M059J (cell line): ENCODE measurements at places on chromosomes 16 and 17. TPM values are rescaled to one million over a fixed set of nuclear protein-coding genes. Genes with fewer than 3 reads are reported as not detected.

The HNF1B gene
- total RNA-seq = not detected in 2 replicates

The TEKT1 gene
- total RNA-seq = not detected in 2 replicates

The CXCL16 gene
- total RNA-seq = 2.9 and 5.5 TPM in 2 replicates

DNA sequence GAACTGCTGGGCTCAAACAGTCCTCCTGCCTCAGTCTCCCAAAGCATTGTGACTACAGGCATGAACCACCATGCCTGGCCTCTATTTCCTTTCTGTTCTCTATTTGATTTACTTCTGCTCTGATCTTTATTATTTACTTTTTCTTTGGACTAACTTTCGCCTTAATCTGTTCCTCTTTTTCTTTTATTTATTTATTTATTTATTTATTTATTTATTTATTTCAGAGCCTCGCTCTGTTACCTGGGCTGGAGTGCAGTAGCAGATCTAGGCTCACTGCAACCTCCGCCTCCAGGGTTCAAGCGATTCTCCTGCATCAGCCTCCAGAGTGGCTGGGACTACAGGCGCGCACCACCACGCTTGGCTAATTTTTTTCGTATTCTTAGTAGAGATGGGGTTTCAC, 1158.3 kb upstream of the GOT2 start:
- no peak for DNase-seq

GRCh38 chr16:4214215-4214621, 27.7 kb downstream of the SRL start:
- DNase-seq = peak; percentile 94

- no peak for DNase-seq
Observed at GRCh38 chr17:68197997-68198930, 49.6 kb upstream of the AMZ2 start.

GRCh38 chr17:42679492-42680330, 1.9 kb downstream of the CCR10 start:
- peak; percentile 66 for DNase-seq

- peak; percentile 56 for DNase-seq
Observed at GRCh38 chr17:17570140-17570797, 21.2 kb downstream of the PEMT start.

The IQCK gene
- 6.9 and 9.7 TPM in 2 replicates for total RNA-seq

The PDP2 gene
- total RNA-seq = 4.2 and 15.1 TPM in 2 replicates

GRCh38 chr17:9009737-9010136, 11.6 kb upstream of the NTN1 start:
- no peak for DNase-seq

The RCVRN gene
- total RNA-seq = not detected in 2 replicates

GRCh38 chr17:3695129-3695722, 729 bp downstream of the P2RX5 start:
- DNase-seq = peak; percentile 43

DNA sequence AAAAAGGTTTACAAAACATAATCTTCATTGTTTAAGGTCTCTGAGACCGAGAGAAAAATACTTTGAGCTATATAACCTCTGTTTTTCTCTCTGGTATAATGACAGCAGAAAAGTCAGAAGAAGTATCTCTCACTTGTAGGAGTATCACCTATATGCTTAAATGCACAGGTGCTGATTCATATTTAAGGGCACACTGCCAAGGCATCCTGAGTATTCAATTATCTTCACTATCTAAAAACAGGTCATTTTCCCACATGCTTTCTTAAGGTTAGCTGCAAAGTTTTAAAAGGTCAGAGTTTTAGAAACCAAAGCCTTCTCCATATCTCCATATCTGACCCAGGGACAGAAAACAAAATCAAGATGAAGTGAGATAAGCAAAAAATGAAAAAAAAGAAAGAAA, 99.3 kb upstream of the C17orf78 start:
- peak; percentile 32 for DNase-seq

The TAC4 gene
- total RNA-seq = not detected in 2 replicates

DNA sequence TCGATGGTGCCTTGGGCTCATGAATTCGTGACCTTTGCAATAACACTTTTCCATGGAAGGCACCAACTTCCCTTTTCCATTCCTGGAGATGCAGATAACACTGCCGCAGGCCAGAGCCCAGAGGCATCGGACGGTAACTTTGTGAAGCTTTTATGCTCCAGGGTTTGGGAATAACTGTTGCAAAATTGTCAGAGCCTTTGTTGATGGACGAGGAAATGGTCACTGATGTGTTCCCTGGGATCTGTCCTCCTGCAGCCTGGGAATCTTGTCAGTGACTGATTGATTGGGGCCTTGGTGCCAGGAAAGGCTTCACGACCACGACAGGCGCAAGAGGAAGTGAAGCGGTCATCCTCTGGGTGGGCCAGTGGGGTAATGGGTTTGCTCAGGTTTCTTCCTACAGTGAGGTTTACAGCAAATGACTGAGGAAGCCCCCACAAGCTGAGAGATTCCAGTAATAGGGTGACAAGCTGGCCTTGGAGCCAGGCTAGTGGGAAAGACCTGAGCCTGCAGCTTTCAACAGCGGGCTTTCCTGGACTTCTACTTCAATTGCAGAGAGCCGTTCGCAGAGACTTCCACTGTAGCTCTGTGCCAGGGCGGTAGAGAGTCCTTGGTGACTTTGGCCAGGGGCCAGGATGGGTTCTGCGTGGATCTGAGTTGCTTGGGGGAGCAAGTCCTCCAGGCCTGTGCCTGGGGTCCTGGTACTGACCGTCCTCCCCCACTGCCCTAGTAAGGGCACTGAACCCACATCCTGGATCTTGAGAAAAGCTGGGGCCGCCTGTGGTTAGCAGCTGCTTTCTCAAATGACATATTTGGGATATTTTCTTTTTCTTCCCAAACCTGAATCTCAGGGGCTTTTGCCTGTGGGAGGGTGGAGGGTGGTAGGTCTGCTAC, 37.6 kb downstream of the PGS1 start:
- DNase-seq = peak; percentile 45

GRCh38 chr16:27993587-27993986, 69.9 kb downstream of the GSG1L start:
- no peak for DNase-seq

DNA sequence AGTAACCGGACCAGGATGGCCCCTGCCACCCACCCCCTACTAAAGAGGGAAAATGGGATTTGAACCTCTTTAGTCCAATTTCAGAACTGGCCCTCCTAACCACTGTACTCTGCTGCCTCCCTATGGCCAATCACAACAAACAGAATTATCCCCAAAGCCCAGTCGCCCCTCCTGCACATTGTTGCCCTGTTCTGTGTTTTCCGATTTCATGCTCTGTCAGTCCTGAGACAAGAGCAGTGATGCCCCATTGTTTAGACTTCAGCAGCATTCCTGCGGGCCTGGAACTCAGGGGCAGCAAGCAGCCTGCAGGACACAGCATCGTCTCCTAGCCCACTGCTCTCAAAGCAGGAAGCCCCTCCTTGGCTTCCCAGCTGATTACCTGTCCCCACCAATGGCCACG, 20.5 kb upstream of the KLHL11 start:
- no peak for DNase-seq

The C16orf46 gene
- total RNA-seq = 1.4 TPM in 1 of 2 replicates, not detected in the other

The CLEC10A gene
- not detected in 2 replicates for total RNA-seq

GRCh38 chr16:9525037-9525436, 433.6 kb downstream of the HAPSTR1 start:
- no peak for DNase-seq

The ABCA8 gene
- total RNA-seq = not detected in 2 replicates

The ITGAX gene
- total RNA-seq = 1.1 and 2.8 TPM in 2 replicates

GRCh38 chr16:9630119-9630518, 538.7 kb downstream of the HAPSTR1 start:
- DNase-seq = no peak

- peak; percentile 16 for DNase-seq
Observed at GRCh38 chr17:57735707-57736106, 9.4 kb downstream of the CCDC182 start.

DNA sequence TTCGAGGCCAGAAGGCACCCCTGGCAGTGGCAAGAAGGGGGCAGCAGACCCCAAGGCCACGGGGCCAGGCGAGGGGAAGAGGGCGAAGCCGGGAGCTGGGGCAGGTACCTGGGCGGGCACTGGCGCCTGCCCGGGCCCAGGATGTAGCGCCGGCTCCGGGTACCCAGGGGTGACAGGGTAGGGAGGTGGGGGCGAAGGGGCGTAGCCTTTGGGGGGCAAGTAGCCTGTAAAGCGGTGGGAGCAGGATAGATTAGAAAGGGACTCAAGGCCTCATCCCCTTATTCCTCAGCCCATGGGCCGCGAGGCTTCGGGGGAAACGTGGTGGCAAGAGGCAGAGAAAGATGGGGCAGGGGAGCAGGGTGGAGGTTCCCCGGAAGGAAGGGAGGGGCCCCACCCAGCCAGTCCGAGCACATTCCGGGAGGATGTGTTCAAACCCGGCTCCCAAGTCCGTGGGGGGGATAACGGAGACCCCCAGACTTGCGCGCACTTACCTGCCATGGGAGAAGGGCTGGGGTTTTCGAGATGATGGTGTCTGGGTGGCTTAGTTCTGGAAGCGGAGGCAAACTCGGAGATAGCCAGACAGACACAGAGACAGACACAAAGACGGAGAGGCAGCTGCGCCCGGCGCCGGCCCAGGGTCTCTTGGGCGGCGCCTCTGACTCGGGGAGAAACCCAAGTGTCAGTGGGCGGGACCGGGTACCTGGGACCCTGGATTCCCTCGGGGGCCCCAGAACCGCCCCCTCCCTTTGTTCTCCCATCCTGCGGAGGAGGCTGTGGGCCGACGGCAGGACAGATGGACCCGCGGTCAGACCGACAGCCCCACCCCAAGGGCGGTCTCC, 493 bp downstream of the PLSCR3 start:
- DNase-seq = peak; percentile 31
